CD14-positive monocyte (primary cell): ENCODE measurements at places on chromosomes 12 and 14. TPM values are rescaled to one million over a fixed set of nuclear protein-coding genes. Genes with fewer than 3 reads are reported as not detected.

MORN3 gene
- not detected for polyA plus RNA-seq

ANKRD33 gene
- polyA plus RNA-seq: 0.07 TPM in 1 of 2 replicates, not detected in the other

AICDA gene
- polyA plus RNA-seq: 0.13 TPM in 1 of 2 replicates, not detected in the other

PPTC7 gene
- 14.8 and 36.5 TPM in 2 replicates for polyA plus RNA-seq

WNT1 gene
- polyA plus RNA-seq: not detected

- H3K4me3 ChIP-seq: no peak overlapping the region
- H3K27me3 ChIP-seq: no peaks in the 10 kb centered on the region
- peaks cover 11% of the 10 kb centered on the region for H3K4me1 ChIP-seq
- H3K27ac ChIP-seq: no peak overlapping the region
Observed at GRCh38 chr12:42705863-42706262, 116.3 kb upstream of the PRICKLE1 start.

DNA sequence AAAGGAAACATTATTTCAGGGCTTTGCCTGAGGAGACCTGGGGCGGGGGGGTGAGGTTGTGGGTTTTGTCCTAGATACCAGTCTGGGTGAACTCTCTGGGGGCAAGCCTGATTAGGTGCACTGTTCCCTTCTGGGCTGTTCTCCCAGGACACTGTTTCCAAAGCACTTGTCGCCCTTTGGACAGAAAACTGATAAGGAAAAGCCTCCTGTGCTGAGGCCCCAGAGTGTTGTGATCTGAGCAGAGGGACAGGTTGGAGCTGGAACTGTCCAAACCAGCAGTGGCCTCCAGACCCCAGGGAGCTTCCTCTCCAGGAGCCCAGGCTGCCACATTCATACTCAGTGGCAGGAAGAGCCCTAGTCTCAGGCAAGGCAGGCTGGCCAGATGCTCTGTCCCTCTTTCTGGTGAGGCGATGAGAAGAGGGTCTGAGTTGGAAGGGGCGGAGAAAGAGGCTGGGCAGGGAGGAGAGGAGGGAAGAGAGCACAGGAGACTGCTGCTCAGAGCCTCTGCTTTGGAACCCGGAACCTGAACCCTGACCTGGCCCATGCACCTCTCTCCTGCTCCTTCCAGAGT is 1.9 kb downstream of the GALNT16 start:
- no peak overlapping the region for H3K4me3 ChIP-seq
- no peaks in the 10 kb centered on the region for H3K36me3 ChIP-seq
- no peak for DNase-seq
- peaks cover 3% of the 10 kb centered on the region for H3K4me1 ChIP-seq

GRCh38 chr12:12684375-12685106 is 11.4 kb downstream of the GPR19 start:
- no peak for DNase-seq
- no peak overlapping the region for H3K27ac ChIP-seq
- H3K4me1 ChIP-seq: no peaks in the 10 kb centered on the region
- no peaks in the 10 kb centered on the region for H3K27me3 ChIP-seq
- H3K36me3 ChIP-seq: no peaks in the 10 kb centered on the region

DNA sequence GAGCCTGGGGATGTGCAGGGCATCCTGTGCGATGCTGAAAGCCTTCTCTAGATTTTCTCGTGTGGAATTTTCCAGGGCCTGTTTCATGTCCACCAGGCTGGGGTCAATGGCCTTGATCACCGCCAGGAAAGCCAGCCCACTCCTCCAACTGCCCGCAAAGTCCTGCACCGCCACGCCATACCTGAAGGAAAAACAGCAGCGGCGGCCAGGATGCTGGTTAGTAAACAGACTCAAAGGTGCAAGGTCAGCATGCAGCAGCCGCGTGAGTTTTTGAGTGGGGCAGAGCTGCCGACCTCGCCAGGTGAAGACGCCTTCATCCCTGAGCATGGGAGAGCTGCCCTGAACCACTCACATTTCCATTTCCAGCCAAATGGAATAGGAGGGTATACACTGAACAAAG is 53.4 kb upstream of the DICER1 start:
- H3K27me3 ChIP-seq: no peaks in the 10 kb centered on the region
- no peaks in the 10 kb centered on the region for H3K4me1 ChIP-seq
- H3K36me3 ChIP-seq: peaks cover 23% of the 10 kb centered on the region
- no peak for DNase-seq
- no peak overlapping the region for H3K4me3 ChIP-seq
- H3K27ac ChIP-seq: no peak overlapping the region

DNA sequence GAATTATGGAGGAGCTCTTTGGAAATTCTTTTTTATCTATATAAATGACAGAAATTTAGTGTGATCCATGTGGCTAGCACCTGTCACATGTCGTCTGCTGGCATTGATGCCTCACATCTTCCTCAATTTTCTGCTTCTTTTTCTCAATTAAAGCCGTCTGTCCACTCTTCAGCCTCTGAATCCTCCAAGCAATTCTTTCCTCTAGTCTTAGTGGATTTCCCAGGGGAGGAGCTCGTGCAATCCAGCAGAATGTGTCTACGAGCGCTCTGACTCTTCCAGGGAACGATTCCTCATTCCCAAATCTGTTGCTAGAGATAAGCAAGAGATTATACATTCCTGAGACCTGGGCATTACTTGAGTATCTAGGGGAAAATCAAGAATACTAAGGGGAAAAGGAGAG is 176.6 kb downstream of the EMP1 start:
- H3K4me3 ChIP-seq: no peak overlapping the region
- H3K4me1 ChIP-seq: no peaks in the 10 kb centered on the region
- no peaks in the 10 kb centered on the region for H3K36me3 ChIP-seq
- no peaks in the 10 kb centered on the region for H3K27me3 ChIP-seq

DNA sequence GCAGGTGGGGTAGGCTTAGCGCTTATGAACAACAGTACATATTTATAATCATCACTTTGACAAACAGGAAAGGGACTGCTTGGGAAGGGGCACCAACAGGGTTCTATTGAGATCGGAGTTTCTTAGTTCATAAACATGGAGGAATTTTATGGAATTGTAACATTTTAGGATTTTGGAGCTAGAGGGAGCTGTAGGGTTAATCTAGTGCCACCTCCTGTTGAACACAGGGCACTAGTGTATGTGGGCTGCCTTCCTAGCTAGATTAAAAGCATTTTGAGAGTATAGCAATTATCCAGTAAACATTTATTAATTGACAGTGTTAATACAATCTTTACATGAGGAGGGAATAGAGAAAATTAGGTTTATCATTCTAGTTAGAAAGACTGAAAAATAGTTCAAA is 23.1 kb upstream of the TBC1D30 start:
- no peaks in the 10 kb centered on the region for H3K36me3 ChIP-seq
- DNase-seq: no peak
- peaks cover 21% of the 10 kb centered on the region for H3K4me1 ChIP-seq
- no peaks in the 10 kb centered on the region for H3K27me3 ChIP-seq

GRCh38 chr12:33245434-33245833 is 194.2 kb downstream of the SYT10 start:
- H3K4me3 ChIP-seq: no peak overlapping the region
- H3K4me1 ChIP-seq: no peaks in the 10 kb centered on the region
- H3K36me3 ChIP-seq: no peaks in the 10 kb centered on the region
- no peak for DNase-seq
- no peak overlapping the region for H3K27ac ChIP-seq

DNA sequence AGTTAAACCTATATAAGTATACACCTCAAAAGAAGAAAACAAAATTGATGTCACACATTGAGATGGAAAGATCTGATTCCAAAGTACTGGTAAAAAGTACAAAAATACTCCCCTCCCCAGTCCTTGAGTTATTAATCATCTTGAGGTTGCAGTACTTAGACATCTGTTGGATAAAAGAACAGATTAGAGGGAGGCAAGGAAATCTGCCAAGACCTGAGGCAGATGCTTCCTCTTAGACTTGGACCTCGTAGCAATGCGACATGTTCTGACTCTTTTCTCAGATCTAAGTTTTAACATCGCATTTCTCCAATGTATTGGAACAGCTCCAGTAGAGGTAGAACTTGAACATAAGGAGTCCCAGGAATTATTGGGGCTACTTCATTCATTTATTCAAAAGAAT is 187.9 kb upstream of the GRIN2B start:
- H3K4me1 ChIP-seq: no peaks in the 10 kb centered on the region
- peaks cover 3% of the 10 kb centered on the region for H3K27me3 ChIP-seq
- H3K36me3 ChIP-seq: no peaks in the 10 kb centered on the region
- H3K4me3 ChIP-seq: no peak overlapping the region
- DNase-seq: no peak

GRCh38 chr12:86414201-86414600 is 158.0 kb upstream of the MGAT4C start:
- no peak for DNase-seq
- H3K27me3 ChIP-seq: no peaks in the 10 kb centered on the region
- no peak overlapping the region for H3K4me3 ChIP-seq
- H3K27ac ChIP-seq: no peak overlapping the region

DNA sequence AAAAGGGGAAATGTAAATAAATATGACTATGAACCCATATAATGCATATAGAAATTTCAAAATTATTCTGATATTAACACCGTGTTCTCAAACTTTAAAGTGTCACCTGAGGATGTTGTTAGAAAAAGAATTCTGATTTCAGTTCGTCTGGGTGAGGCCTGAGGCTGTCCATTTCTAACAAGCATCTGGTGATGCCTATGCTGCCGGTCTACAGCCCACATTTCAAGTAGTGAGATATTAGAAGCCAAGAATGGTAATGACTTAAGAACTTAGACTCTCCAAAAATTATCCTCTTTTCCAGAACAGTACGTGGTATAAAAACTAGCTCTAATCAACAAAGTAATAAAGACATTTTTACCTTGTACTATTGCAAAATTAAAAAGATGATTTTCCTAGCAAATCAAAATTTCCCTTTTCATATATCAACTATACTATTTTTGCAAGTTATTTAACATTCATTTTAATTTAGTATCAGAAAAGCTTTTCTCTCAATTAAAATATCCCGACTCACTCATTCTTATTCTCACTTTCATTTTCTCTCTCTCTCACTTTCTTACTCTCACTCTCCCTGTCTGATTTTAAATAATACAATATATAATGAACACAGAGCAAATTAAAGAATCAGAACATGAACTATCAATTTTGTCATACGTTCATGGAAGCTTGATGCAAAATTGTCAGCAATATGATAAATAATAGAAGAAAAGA is 35.0 kb downstream of the PIK3C2G start:
- no peak overlapping the region for H3K4me3 ChIP-seq
- H3K36me3 ChIP-seq: no peaks in the 10 kb centered on the region
- H3K4me1 ChIP-seq: no peaks in the 10 kb centered on the region
- H3K27me3 ChIP-seq: no peaks in the 10 kb centered on the region
- DNase-seq: no peak
- no peak overlapping the region for H3K27ac ChIP-seq

DNA sequence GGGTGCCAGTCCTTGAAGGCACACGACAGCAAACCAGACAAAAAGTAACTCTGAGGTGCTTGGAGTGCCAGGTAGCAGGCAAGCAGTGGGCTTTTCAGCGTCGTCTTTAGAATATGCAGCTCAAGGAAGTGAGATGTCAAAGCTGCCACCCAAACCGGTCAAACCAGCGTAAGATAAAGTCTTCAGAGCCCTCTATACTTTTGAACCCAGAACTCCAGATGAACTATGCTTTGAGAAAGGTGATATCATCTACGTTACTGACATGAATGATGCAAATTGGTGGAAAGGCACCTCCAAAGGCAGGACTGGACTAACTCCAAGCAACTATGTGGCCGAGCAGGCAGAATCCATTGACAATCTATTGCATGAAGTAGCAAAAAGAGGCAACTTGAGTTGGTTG is 95.9 kb downstream of the TBX3 start:
- no peaks in the 10 kb centered on the region for H3K27me3 ChIP-seq
- no peak for DNase-seq
- no peaks in the 10 kb centered on the region for H3K4me1 ChIP-seq

DNA sequence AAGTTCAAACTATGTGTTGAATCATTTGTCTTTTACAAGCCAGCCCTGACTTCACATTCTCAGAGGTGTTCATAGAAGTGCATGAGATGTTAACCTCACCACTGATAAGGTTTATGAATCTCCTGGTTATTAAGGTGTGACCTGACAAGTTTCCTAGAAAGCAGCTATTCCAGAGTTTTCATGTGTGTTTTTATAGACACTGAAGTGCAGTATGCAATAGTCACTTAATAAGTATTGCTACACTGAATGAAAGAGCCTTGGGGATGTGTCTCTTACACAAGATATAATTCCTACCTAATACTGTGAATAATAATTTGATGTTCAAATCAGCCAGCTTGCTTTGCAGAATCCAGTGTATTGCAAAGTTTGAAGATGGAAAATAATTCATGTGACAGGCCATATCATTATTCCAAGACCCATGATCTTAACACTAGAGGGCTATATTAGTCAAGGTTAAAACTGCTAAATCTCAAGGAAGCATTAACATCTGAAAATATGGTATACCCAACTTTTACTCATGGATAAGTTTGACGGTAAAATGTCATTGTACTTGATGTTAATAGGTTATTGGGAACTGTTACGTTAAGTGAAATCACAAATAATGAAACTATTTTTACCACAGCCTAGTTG is 13.0 kb downstream of the SLC25A3 start:
- peaks cover 28% of the 10 kb centered on the region for H3K36me3 ChIP-seq
- H3K4me3 ChIP-seq: no peak overlapping the region
- no peak for DNase-seq

- H3K27me3 ChIP-seq: no peaks in the 10 kb centered on the region
- no peaks in the 10 kb centered on the region for H3K36me3 ChIP-seq
- H3K4me1 ChIP-seq: peaks cover 22% of the 10 kb centered on the region
- DNase-seq: no peak
Observed at GRCh38 chr14:75562089-75562488, 16.3 kb upstream of the FLVCR2 start.

- no peak for DNase-seq
- H3K4me3 ChIP-seq: no peak overlapping the region
- peaks cover 11% of the 10 kb centered on the region for H3K4me1 ChIP-seq
- no peaks in the 10 kb centered on the region for H3K36me3 ChIP-seq
- H3K27ac ChIP-seq: no peak overlapping the region
Observed at GRCh38 chr14:36658123-36659009, 3.3 kb upstream of the PAX9 start.

- no peak overlapping the region for H3K27ac ChIP-seq
- H3K4me3 ChIP-seq: no peak overlapping the region
- no peaks in the 10 kb centered on the region for H3K27me3 ChIP-seq
- DNase-seq: no peak
Observed at GRCh38 chr14:75487155-75487671, 35.1 kb upstream of the BATF start.

- no peaks in the 10 kb centered on the region for H3K36me3 ChIP-seq
- no peak overlapping the region for H3K4me3 ChIP-seq
- H3K4me1 ChIP-seq: no peaks in the 10 kb centered on the region
- DNase-seq: no peak
- no peak overlapping the region for H3K27ac ChIP-seq
Observed at GRCh38 chr12:34397591-34398365, 375.5 kb downstream of the ALG10 start.

- no peaks in the 10 kb centered on the region for H3K36me3 ChIP-seq
- no peak for DNase-seq
- no peaks in the 10 kb centered on the region for H3K27me3 ChIP-seq
Observed at GRCh38 chr14:65495196-65495595, 82.7 kb downstream of the FUT8 start.
